Esophagus squamous epithelium (tissue), 5 donors: ENCODE measurements at places on chromosomes 11 and 22.

GRCh38 chr11:9687711-9688477 lies 24.0 kb downstream of the SWAP70 start:
- DNase-seq = no peak

DNA sequence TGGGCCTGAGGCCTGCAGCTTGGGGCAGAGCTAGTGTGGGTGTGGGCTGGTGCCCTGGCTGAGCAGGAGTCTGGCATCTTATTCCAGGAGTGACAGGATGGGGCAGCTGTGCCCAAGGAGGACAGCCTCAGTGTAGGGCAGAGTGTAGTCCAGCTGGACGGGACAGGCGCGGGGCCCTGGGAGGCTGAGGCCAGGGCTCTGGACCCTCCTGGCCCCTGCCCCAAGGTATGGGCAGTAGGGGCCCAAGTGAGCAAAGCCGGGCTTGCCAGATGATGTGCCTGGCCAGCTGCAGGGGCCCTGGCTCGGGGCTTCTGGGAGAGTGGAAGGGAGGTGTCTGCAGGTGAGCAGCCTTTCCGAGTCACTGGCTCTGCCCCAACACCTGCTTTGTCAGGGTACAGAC lies 1190.9 kb downstream of the BRD1 start:
- no peak for DNase-seq

DNA sequence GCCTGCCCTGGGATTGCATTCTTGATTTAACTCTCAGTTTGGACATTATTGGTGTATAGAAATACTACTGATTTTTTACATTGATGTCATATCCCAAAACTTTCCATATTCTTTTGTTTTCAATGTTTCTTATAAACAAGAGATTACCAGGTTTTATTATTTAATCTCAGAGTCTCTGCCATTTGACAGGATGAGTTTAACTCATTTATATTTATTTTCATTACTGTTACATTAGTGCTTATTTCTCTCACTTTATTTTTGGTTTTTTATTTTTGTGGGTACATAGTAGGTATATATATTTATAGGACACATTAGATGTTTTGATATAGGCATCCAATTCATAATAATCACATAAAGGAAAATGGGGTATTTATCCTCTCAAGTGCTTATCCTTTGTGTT lies 9.1 kb upstream of the SCGB1D4 start:
- DNase-seq = no peak

DNA sequence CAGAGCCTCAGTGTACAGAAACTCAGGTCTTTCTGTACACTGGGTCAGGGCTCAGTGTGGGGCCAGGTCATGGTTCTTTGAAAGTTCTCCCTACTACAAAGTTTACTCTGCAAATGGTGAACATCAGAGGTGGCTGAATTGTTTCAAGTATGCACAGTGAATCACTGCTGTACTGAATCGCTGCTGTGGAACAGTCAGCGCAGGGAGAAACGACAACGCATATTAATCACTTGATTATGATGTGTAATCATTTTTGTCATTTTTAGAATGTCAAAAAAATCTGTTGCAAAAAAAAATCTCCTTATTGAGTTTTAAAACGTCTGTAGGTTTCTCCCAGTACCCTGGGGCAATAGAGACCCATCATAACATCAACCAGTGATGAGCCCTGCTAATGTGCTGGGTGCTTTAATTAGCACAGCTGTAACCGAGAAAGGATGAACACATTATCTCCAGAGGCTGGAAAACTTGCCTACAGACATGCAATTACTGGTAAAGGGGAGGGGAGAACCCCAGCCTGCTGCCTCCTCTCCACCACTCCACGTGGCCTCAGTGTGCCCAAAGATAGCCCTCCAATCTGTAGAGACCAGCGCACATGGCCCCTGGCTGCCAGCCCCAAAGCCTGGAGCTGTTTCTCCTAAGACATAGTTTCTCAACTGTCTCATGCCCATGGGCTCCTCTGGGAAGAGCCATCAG lies 12.8 kb downstream of the ARRB1 start:
- DNase-seq = no peak

DNA sequence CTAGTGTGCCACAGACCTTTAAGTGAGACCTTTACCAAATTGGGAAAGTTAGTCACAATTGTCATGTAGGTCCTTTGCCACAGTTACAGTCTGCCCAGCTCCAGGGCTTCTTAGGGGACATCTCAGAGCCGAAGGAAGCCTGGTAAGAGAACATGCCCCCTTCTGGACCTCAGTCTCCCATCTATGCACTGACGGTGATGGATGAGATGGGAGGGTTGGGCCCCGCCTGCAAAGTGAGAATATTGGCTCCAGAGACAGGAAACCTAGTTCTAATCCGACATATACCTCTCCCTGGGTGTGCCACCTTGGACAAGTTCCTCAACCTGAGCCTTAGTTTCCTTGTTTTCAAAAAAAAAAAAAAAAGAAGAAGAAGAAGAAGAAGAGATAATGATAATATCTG lies 85.1 kb upstream of the NAV2 start:
- DNase-seq = no peak

- DNase-seq = no peak
Observed at GRCh38 chr22:23762842-23763578, at the start of gene C22orf15. C22orf15 (plus strand) TSS chr22:23762990; CDS start chr22:23763307, 317 bp downstream.

DNA sequence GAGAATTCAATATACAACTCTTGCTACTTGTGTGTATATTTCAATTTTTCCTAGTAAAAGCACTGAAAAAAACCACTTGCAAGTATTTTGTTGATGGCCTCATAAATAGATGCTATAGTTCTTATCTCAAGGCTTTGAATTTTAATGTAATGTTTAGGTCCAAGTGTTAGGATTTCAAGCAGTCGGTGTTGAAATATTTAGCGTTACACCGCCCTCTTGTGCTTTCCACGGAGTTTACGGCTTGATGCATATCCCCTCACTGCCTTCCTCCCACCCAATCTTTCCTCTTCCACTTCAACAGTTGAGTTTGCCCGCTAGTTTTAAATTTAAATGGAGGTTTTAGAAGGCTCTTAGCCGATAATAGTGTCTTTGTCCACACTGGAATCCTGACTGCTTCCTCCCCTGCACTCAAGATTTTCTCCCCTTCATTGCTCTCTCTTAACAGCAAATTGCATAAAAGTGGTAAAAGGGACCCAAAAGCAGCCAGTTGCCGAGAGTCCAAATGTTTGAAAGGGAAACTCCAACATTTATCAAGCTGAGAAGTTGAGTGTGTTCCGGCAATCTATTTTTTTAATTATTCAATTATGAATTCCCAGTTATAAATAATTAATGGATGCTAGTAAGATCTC lies 25.9 kb upstream of the HTATIP2 start:
- DNase-seq = no peak

DNA sequence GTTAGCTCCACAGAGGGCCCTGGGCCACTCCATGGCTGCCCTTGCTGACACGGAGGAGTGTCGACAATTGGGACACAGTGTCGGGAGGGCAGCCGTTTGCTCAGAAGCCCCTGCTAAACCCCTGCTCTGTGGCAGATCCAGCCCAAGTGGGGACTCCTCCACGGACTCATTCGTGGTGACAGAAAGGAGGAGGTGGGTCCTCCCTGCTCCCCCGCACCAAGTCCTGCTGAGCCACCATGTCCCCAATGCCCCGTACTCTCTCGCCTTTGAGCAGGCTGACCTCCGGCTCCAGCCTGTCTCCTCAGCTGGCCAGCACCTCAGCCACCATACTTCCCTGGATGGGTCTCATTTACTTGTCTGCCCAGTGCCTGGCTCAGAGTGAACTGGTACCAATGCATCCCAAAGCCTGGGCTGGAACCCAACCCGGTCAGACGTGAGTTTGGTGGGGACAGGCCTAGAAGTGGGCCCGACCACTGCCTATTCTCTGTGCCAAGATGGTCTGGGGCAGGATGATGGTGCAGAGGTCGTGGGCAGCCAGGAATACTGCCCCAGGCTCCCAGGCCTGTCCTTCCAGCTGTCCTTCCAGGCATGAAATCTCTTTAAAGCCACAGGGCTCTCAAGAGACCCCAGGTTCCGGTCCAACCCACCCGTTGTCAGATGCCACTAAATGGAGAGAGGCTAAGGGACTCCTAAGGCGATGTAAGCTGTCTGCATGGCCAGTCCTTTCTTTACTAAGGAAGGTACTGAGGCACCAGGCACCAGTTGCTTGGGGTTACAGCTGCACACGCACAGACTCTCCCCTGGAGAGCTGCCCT lies 4.3 kb downstream of the CBX6 start:
- DNase-seq = no peak

DNA sequence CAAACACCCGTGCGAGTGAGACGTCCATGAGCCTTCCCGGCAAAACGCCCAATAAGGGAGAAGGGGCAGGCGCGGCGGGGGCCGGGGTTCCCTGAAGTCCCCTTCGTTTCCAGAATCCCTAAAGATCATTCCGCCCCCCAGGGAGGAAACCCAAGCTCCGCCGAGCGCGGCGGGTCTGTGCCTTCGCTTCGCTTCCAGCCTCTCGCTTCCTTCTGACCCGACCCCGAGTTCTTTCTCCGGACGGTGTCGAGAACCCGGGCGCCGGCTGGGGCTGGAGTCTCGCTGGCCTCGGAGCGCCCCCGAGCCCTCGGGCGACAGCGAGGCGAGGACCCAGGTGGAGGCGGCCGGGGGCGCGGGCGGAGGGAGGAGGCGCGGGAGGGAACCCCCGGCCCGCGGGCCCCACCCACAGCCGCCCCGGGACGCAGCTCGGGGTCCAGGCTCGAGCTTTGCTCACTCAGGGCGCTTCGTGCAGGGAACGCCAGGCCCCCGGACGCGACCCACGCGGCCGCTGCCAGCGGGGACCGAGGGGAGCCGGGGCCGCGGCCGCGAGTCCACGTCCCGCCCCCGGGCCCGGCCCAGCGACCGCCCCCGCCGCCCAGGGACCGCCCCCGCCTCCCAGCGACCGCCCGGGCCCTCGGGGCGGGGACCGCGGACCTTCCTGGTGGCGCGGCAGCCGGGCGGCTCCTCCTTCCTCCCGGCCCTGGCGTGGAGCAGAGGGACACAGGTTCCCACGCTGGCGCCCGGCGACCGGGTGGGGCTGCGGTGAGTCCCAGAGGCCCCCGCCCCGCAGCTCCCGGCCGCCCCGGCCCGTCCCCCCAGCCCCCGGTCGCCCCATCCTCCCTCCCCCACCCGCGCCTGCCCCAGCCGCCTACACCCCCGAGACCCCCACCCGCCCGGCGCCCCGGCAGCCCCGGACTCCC lies at the start of gene PGGHG:
PGGHG (plus strand) TSS at position 649 of the 920 bp plus-strand sequence. CDS start 691 bp downstream, outside the sequence.
- DNase-seq = no peak

GRCh38 chr22:46775850-46776826 lies 13.7 kb downstream of the TBC1D22A start:
- no peak for DNase-seq

DNA sequence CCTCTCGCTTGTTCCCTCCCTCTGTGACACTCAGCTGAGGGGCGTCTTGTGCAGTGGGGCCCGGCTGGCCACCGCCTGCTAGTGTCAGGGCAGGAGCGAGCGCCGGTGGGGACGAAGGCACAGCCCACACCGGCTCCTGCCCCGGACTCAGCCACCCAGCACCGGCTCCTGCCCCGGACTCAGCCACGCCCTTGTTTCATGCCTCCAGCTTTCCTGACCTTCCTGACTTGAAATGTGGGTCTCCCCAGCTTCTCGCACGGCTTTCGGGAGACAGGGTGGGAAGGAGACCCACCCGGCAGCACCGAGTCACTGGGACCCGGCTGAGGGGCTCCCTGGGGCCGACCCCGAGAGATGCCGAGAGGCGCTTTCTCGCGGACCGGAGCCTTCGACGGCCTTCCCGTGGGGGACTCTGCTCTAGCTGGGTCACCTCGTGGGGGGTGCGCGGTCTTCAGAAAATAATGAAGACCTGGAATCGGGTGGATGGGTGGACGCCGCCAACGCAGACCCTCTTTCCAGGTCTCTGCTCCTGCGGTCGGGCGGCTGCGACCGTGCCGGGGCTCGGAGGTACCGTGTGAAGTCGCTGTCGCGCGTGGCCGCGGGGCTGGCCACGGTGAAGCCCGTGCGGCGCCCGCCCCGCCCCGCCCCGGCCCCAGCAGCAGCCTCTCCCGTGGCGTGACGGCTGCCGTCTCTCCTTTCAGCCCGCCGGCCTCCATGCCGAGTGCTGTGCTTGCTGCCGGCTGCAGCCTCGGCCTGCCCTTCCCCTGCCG lies 10.2 kb downstream of the GLB1L2 start:
- no peak for DNase-seq

DNA sequence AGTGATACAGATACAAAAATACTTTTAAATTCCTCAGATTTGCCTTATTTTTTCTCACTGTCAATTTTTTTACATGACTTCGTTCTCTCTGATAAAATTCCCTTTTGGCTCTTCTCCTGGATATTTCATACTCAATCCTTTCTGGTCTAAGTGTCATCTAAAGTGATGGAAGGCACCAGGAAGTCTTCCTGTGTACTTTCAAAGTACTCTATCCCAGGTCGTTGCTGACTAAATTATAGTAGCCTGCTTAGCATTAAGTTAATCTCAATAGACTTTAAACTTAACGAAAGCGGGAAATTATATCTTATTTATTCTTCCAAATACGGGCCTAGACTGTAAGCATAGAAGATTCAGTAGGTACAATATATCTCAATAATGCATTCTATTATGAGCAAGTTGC lies 67.8 kb downstream of the CASP12 start:
- no peak for DNase-seq

GRCh38 chr11:64449381-64450167 lies 90.6 kb downstream of the RPS6KA4 start:
- no peak for DNase-seq

GRCh38 chr11:2380807-2381350 lies 3.8 kb downstream of the CD81 start:
- DNase-seq = no peak

GRCh38 chr22:40733919-40734318 lies 54.6 kb downstream of the MCHR1 start:
- no peak for DNase-seq

- DNase-seq = no peak
Observed at GRCh38 chr11:17609291-17610084, 62.4 kb downstream of the OTOG start.

DNA sequence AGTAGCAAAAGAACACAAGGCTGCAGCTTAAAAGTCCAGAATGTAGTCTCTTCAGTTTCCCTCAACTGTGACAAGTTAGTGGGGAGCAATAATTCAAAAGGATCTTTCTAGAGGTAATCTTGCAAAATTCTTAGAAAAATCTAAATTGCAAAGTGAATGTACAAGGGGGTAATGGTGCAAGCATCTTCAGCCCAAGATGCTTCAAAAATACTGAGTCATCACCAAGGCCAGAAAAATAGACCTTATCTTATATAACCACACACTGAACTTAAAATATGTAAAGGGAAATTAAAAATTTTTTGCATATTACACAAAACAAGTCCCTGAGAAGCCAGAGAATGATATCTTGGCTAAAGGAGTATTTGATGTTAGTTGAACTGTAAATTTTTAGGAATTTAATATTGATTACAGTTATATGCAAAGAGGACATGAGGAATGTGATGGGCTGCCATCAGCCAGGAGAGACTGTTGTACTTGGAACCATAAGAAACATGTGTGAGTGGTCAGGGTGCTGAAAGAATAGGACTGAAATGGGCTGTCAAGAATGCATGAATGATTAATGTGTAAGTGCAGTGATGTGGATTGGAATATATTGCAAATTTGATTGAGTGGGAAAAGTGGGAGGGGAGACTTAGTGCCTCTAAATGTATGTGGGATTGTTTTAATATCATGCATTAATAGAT lies 85.7 kb upstream of the LIN7C start:
- DNase-seq = no peak

GRCh38 chr11:130213143-130213978 lies 53.8 kb downstream of the ST14 start:
- no peak for DNase-seq
